ENCODE measurements at places on chromosomes 1 and 21.

DNA sequence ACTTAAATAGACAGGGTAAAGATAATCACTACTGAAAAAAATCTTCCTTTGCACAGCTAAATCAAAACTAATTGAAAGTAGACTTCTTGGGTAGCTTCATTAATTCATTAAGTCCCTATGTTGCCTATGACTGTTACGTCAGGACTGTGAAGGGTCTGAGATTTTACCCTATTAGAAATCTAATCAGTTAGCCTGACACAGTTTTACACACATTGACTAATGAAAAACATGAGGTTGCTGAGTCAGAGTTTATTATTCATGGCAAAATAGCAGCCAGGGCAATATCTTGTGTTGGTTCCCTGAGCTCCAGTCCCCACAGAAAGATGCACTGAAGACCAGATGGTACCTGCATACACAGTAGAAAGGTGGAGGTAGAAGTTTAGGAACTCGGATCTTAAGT, 262.5 kb upstream of the ZP4 start:
- DNase-seq, result no peak

- no peak for DNase-seq
Measured at GRCh38 chr21:41966041-41966833, 12.4 kb upstream of the C2CD2 start.

GRCh38 chr1:1273512-1274298, at the start of gene UBE2J2:
UBE2J2 (minus strand) TSS chr1:1273854; CDS start chr1:1267992, 5,862 bp downstream.
- peak; percentile 58 for DNase-seq

DNA sequence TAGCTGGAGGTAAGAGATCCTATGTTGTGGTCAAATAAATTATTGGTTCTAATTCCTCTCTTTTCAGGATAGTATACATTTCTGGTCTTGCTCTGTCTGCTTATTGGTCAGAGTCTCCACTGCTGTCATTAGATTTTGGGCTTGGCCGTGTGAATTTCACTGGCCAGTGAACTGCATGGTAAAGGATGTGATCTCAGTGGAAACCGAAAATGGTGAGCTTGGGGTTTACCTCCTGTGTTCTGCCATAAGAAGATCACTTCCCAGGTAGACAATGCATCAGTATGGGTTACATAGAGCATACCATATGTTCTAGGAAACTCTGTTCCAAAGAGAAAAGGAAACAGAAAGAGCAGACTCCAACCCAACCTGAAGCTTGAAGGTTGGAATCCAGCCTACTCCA, 1123.3 kb upstream of the B3GALT2 start:
- DNase-seq, result no peak

DNA sequence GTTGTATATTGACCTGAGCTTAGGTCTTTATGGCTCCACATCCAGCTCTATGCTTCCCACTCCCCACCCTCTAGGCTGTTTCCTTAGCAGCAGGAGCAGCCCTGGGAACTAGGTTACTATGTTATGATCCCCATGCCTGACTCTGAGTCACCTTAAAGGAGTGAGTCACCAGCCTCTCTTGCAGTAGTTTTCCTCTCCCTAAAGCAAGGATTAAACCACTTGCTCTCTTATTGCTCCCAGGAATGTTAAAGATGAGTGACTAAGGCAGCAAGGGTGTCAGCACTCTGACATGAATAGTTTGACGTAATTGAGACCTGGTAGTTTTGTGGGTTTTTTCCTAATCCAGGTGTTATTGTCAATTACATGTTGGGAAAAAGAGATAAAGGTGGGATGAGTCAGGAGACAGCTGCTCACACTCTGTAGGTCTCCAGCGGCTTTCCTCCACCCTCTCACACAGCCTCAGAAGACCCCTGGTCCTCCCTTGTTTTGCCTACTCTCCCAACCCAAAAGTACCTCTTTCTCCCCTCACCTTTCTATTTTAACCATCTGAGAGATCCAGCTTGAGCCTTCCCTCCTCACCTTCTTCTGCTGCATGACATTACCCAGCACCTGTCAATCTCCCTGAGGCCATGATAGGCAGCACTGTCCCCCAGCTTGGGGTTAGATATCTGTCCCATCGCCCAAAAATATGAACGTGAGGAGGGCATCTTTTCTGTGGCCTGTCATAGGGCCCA, 369.1 kb upstream of the VAMP3 start:
- DNase-seq, result peak; percentile 100

DNA sequence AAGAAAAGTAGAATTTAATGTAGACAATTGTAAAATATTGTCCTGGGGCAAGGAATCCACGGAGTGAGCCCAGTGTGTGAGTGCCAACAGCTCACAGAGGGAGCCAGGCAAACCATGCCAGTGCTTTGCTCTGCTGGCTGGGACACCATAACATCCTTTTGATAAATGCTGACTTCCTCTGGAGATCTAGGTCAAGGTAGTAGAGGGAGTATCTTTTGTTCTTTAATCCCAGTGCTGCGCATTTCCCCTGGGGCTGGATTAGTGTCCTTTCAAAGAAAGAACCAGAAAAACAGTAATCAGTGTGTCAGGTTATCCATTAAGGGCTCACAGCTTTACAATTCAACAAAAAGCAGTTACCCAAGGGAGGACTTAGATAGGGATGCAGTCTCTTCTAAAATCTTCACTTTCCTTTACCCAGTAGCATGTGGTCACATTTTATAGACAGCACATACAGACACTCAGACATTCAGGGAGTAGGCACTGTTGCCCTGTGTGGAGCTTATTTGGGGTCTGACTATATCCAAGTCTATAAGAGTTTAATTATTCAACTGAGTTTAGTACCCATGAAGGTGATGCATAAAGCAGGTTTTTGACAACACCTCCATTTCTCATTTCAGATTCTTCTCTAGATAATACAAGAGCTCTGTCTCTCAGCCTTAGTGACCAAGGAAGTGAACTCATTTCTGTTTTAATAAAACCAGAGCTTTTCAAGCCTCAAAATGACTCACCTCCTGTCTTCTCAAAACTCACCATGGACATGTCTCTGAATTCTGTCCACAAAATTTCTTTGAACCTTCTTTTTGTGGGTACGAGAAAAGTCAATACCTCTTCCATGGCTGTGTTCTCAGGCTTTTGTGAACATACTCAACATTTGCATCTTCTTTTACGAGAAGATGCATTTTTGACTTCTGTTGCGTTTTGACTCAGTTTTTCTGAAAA, 215.3 kb downstream of the BRINP2 start:
- no peak for DNase-seq

- no peak for DNase-seq
Measured at GRCh38 chr1:205211839-205212536, 486 bp upstream of the DSTYK start.

DNA sequence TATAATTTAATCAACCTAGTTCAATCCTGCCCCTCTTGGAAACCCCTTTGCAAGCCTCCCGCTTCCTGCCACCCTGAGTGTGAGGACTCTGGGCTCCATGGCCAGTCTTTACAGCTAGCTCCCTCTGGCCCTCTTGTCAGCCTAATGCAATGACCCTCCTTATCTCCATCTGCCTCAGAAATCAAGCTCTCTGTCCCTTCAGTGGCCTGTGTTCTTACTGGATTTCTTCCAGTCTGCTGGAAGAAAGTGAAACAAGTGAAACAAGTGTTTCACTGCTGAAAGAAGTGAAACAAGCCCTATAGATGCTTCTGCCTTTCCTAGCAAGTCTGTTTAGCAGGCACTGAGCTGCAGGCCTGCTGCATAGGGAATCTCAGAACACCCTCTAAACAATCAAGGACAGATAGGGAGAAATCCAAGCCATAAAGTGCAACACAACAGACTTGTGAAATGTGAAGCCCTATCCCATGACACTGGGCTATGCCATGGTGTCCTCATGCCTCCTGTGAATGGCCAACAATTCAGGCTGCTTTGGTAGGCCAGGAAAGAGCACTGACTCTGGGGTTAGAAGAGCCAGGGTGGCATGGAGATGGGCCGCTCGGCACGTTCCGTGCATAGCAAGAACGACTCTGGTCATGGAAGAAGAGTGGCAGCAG, 55.9 kb downstream of the FAM163A start:
- no peak for DNase-seq

All from retinal pigment epithelial cell (primary cell).